GM03348 (cell line): ENCODE measurements at places on chromosomes 2 and 18.

- DNase-seq: no peak
Observed at GRCh38 chr18:48766026-48766425, 184.7 kb downstream of the SMAD7 start.

- DNase-seq: peak; percentile 55
Observed at GRCh38 chr18:23740105-23740830, 51.0 kb downstream of the LAMA3 start.

DNA sequence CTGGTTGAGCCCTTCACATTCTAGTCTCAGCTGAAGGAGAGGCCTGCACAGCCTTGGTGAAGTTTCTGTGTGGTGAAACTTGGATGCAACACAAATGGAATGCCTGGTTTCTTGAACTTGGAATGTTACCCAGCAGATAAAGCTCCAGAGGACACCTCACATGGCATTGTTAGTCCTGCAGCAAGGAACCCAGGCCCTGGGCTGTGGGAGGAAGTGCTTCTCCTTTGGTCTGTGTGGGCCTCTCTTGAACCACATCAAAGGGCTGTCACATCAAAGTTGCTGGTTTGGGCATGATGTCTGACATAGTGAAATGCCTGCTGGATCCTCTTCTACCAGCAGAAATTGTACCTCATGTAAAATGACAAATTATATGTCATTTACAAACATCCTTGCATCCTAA, 198.5 kb downstream of the FHOD3 start:
- DNase-seq: peak; percentile 21

- DNase-seq: no peak
Observed at GRCh38 chr2:203559641-203560040, 24.5 kb upstream of the RAPH1 start.

- DNase-seq: peak; percentile 48
Observed at GRCh38 chr2:201257381-201257955, 2.9 kb upstream of the CASP8 start.

DNA sequence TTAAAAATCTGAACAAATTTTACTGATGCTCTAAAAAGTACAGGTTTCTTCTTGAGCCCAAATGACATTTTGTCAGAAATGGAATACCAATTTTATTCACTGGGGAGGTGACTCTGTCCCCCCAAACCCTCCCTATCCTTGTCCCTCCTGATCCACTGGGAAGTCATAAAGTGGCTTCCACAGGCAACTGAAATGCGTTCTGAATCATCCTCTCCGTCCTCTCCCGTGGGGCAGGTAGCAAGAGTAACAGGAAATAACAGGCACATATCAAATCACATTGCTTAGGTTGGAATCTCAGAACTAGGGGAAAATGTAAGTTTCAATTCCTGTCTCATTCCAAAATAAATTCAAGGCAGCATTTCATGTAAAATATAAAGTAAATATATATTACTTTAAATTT, 44.5 kb downstream of the MYL12B start:
- no peak for DNase-seq

- DNase-seq: peak; percentile 13
Observed at GRCh38 chr2:131641414-131642206, 113.9 kb downstream of the CCDC74A start.

GRCh38 chr2:222641336-222641735, 14.6 kb downstream of the FARSB start:
- DNase-seq: no peak
